ENCODE measurements at places on chromosomes 3 and 15.

- DNase-seq: no peak
Observed at GRCh38 chr3:53624061-53624857, 129.8 kb downstream of the CACNA1D start.

- no peak for DNase-seq
Observed at GRCh38 chr15:44028349-44028748, 166.7 kb downstream of the FRMD5 start.

GRCh38 chr15:40929660-40930429 lies 705 bp downstream of the DLL4 start:
- DNase-seq: no peak

GRCh38 chr3:148962513-148962912 lies 28.8 kb upstream of the GYG1 start:
- peak; percentile 37 for DNase-seq

GRCh38 chr15:78077053-78077870 lies at the start of gene TBC1D2B:
Gene TBC1D2B (minus strand): TSS chr15:78077711. CDS start chr15:78077652, 59 bp downstream.
- peak; percentile 24 for DNase-seq

- no peak for DNase-seq
Observed at GRCh38 chr3:100395679-100396431, 5.0 kb downstream of the TOMM70 start.

- DNase-seq: no peak
Observed at GRCh38 chr3:55272031-55272645, 215.0 kb downstream of the WNT5A start.

DNA sequence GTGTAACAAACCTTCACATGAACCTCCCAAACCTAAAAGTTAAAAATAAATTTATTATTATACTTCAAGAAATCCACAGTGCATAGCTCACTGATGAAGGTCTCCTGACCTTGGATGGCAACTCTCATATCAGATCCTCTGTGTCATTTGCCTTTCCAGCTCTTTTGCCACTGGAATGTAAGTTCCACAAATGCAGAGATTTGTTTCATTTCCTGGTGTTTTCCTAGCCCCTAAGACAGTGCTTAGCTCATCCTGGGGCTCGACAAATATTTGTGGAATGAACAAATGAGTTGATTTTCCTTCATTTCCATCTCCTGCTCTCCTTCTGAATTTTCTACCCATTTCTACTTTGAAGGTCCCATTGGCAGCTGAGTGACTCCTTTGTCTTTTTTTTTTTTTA lies 56.0 kb downstream of the FRMD4B start:
- DNase-seq: peak; percentile 55

DNA sequence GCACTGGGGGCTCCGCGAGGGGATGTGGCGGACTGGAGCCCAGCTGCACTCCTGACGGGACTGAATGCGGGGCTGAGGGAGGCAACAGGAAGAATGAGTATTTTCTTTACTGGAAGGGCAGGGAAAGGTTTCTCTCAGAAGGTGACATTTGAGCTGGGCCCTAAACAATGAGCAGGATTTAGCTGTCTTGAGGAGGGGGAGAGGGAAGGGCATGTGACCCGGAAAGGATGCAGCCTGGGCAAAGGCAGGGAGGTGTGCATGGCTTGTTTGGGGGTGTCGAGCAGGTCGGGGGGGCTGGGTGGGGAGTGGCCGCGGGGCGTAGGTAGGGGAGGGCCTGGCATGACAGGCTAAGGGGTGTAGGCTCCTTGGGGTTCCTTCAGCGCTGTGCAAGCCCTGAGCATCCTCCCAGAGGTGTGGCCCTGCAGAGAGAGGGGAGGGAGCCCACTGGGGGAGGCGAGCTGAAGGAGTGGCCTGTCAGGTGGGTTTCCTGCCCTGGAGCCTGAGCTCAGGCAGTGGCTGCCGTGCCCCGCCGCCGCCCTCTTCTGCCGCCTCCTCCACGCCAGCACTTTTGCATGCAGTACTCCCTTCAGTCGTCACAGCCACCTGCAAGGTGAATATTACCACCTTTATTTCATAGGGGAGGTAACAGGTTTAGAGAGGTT lies 17.2 kb upstream of the ANKDD1A start:
- DNase-seq: no peak

GRCh38 chr3:37189109-37189508 lies 14.7 kb upstream of the LRRFIP2 start:
- no peak for DNase-seq

- no peak for DNase-seq
Observed at GRCh38 chr3:35737527-35737926, 98.2 kb downstream of the ARPP21 start.
